ENCODE measurements at places on chromosomes 7 and 10. TPM values are rescaled to one million over a fixed set of nuclear protein-coding genes. Genes with fewer than 3 reads are reported as not detected.

The SFTPA1 gene
- total RNA-seq, result not detected

The ARHGEF35 gene
- total RNA-seq, result 0.80 TPM

- no peak overlapping the region for H3K4me3 ChIP-seq
- H3K27me3 ChIP-seq, result no peaks in the 10 kb centered on the region
- DNase-seq, result peak; percentile 74
Measured at GRCh38 chr10:67697724-67698131, 1.7 kb upstream of the CTNNA3 start.

DNA sequence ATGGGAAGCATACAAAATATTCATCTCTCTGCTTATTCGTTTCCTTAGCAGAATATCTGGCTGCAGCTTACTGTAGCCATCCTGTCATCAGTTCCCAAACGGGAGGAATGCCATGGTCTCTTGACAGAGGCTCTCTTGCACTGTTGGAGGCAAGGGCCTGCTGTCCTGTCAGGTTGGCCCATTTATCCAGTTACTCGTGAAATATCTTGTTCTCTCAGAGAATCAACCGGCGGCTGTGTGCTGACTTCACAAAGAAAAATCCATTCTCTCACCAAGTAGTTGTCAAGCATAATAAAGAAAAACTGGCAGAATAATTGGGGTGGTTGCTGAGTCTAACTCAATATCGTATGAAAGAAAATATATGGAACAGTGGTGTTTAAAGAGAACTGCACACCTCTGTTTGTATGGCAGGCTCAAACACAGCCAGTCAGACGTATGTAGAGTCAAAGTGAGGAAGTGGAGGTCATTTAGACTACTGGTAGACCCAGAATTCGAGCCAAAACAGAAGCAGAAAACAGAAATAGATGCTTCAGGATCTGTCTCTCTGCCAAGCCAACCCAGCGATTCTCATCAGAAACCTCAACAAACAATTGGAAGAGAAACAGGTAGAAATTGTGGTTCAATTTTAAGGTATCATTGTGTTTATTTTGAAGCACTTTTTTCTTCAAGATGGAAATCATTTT lies 349.2 kb upstream of the PRKCQ start:
- no peaks in the 10 kb centered on the region for H3K36me3 ChIP-seq
- H3K4me3 ChIP-seq, result no peak overlapping the region
- H3K27ac ChIP-seq, result no peak overlapping the region
- peak; percentile 42 for DNase-seq
- H3K27me3 ChIP-seq, result no peaks in the 10 kb centered on the region
- H3K4me1 ChIP-seq, result no peaks in the 10 kb centered on the region

Measured in muscle of leg (tissue), 16 donors.